NAMALWA (cell line): ENCODE measurements at places on chromosomes 12 and 14.

GRCh38 chr12:109302358-109302757 is 6.7 kb downstream of the FOXN4 start:
- peak; percentile 63 for DNase-seq

- DNase-seq = no peak
Measured at GRCh38 chr12:105864901-105865300, 273.9 kb downstream of the NUAK1 start.

GRCh38 chr12:3629057-3629830 is 123.7 kb downstream of the CRACR2A start:
- DNase-seq = no peak

DNA sequence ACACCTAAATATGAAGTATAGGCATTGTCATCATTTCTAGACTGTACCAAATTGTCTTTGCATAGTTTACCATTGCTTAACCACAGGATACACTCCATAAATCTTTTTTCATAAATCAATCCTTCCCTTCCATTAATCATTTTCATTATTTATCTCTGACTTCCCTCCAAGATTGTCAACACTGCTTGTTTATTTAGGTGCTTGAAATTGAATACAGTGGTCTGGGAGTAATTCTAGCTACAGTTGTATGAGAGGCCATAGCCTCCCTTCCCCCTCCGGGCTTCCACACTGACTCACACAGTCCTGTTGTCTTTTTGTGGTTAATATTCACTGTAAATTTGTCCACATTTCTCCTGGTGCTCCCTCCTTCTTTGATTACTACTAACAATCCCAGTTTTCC is 114.2 kb upstream of the ARID2 start:
- no peak for DNase-seq

DNA sequence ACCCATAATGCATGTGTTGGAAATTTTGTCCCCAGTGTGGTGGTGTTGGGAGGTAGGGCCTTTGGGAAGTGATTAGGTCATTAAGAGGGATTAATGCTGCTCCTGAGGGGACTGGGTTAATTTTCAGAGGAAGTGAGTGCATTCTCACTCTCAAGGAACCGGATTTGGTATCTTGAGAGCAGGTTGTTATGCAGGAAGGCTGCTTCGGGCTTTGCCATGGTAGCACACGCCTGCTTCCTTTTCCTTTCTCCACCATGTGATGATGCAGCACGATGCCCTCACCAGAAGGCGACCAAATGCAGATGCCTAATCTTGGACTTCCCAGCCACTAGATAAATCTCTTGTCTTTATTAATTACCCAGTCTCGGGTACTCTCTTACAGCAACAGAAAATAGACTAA is 257.1 kb downstream of the SSPN start:
- no peak for DNase-seq

- DNase-seq = no peak
Measured at GRCh38 chr12:6638305-6638704, 2.5 kb upstream of the LPAR5 start.

DNA sequence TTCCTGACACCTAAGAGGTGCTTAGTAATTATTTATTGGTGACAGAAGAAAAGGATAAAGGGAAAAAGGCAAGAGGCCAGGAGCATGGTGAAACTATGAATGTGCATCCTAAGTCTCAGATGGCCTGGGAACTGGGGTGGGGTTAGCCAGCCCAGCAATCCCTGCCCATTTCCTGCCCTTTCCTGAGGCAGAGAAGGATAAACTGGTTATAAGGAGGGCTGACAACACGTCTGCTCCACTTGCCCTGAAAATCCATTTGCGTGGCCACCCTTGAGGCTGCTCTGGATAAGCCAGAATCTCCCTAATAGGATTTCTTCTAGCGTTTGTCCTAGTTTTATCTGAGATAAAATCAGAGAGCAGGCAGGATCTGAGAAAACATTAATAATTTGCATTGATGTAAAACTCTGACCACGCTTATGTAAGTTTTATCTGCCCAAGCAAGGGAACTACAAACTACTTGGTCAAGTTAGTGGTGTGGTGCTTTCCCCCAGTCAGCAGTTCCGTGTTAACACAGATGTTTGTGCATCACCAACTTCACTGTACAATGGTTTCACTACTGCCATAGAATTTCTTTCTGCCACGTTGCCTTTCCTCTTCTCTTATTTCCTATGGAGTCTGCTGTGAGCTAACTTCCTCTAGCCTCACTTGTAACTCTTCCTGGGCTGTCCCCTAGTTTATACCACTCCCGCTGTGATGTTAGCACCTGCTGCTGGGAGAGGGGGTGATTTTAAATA is 392.7 kb downstream of the RPS29 start:
- DNase-seq = no peak

DNA sequence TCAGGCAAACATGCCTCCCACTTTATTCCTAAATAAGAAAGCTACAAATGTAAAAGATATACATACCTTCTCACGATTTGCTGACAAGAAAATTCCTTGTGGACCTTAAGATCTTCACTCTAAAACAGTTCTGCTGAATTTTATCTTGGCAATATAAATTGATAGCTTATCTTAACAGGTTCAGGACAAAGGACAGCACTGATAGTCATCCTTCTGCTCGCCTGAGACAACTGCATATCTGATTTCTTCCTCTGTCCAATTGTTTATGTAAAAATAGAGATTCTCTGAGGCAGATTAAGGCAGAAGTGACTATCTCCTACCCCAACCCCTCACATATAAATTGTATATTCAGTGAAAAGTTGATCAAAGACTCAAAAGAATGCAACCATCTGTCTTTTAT is 44.9 kb downstream of the CAPZA3 start:
- no peak for DNase-seq

GRCh38 chr12:122250536-122250935 is 15.8 kb downstream of the VPS33A start:
- no peak for DNase-seq

DNA sequence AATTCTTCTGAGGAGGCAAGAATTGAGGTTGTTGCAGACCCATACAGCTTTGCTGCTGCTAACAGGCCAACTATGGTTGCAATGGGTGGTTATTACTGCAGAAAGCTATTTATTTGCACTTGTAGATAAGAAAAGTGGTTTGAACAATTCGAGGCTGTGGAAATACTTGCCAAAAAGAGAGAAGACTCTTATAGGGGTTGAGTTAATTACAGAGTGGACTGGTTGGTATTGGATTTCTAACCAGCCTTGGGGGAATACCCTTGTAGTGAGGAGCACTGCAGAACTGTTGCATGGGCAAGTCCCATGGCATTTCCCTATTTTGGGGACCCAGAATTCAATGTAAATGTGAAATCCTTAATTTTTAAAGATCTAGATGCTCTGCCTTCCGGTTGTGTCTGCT is 120.5 kb downstream of the KCNMB4 start:
- DNase-seq = no peak

GRCh38 chr14:95229749-95230148 is 72.4 kb upstream of the DICER1 start:
- DNase-seq = peak; percentile 31

GRCh38 chr14:105388976-105389375 is 9.4 kb upstream of the TEX22 start:
- DNase-seq = no peak

GRCh38 chr14:24817212-24818057 is 183.4 kb upstream of the GZMB start:
- DNase-seq = no peak

DNA sequence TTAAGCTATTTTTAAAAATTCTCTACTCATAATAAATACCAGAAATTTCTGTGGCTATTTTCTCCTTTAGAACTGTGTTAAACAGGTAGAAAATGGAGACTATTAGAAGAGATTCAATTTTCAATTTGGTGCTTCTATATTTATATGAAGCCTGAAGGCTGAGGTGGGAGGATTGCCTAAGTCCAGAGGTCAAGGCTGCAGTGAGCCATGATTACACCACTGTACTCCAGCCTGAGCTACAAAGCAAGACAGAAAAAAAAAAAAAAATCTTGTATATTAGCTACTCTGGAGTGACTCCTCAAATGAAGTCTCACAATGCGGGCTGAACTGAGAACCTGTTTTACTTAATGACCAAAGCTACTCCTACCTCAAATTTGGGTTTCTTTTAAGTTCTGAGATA is 9.8 kb upstream of the DPF3 start:
- no peak for DNase-seq

GRCh38 chr14:69673104-69673503 is 61.7 kb downstream of the SUSD6 start:
- DNase-seq = peak; percentile 35

DNA sequence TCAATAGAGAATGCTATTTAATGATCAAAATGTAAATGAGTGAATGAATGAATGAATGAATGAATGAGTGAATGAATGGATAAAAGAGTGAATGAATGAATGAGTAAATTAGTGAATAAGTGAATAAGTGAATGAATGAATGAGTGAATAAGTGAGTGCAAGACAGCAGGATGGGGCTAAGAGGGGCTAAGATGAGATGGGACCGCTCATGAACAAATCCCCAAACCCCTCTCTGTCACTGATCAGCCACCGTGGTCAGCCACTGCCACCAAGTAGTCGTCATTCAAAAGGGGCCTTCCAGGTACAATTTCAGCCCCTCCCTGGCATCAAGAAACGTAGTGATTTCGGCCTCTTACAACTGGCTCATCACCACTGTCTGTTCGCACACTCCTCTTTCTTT is 79.2 kb downstream of the BCL11B start:
- no peak for DNase-seq

DNA sequence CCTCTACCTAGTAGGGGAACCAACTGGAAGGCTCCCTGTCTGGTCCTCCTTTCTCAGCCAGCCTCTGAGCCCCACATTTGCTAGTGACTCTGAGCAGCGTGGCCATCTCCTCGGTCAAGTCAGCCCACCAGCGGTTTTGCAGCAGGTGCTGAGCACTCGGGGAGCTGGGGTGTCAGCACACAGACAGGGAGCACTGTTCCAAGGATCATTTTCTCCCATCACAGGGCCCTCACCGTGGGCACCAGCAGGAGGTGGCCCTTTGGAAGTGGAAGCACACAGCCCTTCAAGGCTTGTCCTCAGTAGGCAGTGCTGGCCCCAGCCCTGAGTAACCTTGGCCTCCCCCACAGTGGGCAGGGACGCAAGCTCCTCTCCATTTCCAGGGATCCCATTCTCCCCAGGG is 24.1 kb upstream of the EML1 start:
- DNase-seq = no peak

- no peak for DNase-seq
Measured at GRCh38 chr14:30796707-30797106, 77.7 kb upstream of the COCH start.

- no peak for DNase-seq
Measured at GRCh38 chr12:59041241-59042121, 121.2 kb upstream of the LRIG3 start.

- DNase-seq = no peak
Measured at GRCh38 chr14:99727096-99727870, 43.2 kb downstream of the CYP46A1 start.

GRCh38 chr14:52641745-52642144 is 53.6 kb downstream of the ERO1A start:
- no peak for DNase-seq

DNA sequence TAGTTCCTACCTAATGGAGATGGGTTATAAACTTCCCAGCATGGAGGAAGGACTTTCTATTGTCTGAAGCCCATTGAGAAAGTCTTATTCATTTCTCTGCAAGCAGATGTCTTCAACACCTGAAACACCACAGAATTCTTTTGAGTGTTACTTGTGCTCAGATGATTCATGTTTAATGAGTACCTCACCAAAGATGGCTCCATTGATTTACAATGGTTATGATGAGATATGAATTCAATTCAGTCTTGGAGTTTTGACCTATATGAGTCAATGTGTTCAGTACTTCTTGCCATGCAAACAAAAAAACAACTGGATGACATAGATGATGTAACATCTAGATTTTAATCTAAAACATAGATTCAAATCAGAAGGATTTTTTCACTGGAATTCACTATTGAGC is 15.4 kb upstream of the PAWR start:
- no peak for DNase-seq

GRCh38 chr12:28132398-28132797 is 57.9 kb upstream of the CCDC91 start:
- DNase-seq = no peak

DNA sequence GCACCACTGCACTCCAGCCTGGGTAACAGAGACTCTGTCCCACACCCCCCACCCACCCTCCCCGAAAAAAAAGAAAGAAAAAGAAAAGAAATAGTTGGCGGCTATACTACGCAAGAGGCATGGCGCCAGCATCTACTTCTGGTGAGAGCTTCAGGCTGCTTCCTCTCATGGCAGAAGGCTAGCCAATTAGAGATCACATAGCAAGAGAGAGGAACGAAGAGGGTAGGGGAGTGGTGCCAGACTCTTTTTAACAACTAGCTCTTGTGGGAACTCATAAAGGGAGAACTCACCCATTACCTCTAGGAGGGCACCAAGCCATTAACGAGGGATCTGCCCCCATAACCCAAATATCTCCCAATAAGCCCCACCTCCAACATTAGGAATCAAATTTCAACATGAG is 6.2 kb downstream of the DENND5B start:
- no peak for DNase-seq

GRCh38 chr12:6146509-6146908 is 22.0 kb upstream of the VWF start:
- DNase-seq = no peak

DNA sequence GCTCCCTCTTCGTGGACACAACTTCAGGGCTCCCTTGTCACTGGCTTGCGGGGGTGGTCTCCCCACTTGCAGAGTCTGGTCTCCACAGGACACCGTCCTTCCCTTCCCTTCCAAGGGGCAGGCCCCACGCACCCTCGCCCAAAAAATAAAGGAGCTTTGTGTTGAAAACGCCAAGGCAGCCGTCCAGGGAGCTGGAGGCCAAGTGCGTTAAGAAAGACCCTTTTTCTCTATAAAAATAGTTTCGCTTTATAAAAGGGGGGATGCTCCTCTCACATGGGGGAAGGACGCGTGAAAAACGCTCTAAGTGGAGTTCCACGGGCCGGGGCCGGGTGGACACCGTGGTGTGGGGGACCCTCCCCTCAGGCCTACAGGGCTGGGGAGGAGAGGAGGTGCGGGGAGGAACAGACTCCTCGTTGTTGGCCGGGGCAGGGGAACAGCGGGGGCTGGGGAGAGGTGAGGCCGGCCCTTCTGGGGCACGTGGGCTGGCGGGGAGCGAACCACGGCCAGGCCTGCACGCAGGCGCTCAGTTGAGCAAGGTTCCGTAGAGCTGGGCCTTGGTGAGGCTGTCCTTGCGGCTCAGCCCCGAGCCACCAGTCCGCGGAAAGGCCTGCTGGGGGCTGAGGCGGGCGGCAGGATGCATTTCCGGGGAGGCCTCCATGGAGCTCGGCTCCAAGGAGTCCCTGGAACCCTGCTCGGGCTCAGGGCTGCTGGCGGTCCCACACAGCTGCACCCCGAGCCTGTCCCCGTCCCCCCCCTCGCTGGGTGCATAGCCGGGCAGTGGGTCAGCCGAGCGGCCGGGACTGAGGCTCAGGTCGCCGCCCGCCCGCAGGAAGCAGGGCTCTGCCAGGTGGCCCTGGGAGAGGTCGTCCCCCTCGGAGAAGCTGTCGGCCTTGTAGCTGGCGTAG is 49.5 kb downstream of the BEGAIN start:
- DNase-seq = no peak

DNA sequence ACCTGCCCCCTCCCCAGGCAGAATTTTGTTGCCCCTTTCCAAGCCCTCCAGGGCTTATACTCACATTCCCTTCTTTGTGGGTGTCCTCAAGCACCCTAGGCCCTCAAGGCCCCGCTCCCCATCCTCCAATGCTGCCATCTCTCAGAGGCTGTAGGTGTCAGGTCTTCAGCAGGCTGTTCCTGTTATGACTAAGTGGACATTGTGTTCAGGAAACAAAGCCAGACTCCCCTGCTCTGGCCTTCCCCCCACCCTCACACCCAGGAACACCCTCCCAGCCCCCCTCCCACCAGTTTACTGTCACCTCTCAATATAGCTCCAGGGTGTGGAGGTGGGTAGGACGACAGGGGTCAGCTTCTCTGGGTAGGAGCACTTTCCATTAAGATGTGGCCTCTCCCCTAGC is 1.4 kb upstream of the MYH6 start:
- DNase-seq = no peak
